ENCODE measurements at places on chromosomes 5 and 9. TPM values are rescaled to one million over a fixed set of nuclear protein-coding genes. Genes with fewer than 3 reads are reported as not detected.

Gene IGFBPL1
- polyA plus RNA-seq, result 1.8 TPM

Gene SPRY4
- 28.4 TPM for polyA plus RNA-seq

Gene MTMR12
- 37.7 TPM for polyA plus RNA-seq

Gene WNK2
- 14.5 TPM for polyA plus RNA-seq
